CD14-positive monocyte (primary cell): ENCODE measurements at places on chromosomes 5 and 9.

DNA sequence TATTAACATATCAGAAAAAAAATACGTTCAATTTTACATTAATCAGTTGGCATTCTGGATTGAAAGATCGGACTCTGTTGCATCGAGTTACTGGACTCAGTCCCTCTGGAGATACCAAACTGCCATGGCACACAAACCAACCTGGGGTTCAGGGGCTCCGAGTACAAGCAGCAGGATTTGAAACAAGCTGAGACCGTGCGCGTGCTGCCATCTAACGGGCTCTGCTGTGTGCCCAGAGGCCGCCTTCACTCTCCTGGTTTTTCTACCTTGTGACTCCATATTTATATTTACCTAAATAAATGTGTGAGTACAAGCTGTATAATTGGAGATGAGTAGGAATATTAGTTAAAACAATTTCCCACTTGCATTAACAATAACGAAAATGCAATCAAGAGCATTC is 48.2 kb downstream of the ANXA1 start:
- no peaks in the 10 kb centered on the region for H3K36me3 ChIP-seq
- H3K27ac ChIP-seq: no peak overlapping the region
- no peak for DNase-seq
- peaks cover 19% of the 10 kb centered on the region for H3K4me1 ChIP-seq
- no peaks in the 10 kb centered on the region for H3K27me3 ChIP-seq

GRCh38 chr9:20838218-20838617 is 154.2 kb downstream of the FOCAD start:
- H3K27ac ChIP-seq: no peak overlapping the region
- no peak for DNase-seq
- no peaks in the 10 kb centered on the region for H3K4me1 ChIP-seq
- peaks cover 4% of the 10 kb centered on the region for H3K36me3 ChIP-seq
- no peaks in the 10 kb centered on the region for H3K27me3 ChIP-seq

DNA sequence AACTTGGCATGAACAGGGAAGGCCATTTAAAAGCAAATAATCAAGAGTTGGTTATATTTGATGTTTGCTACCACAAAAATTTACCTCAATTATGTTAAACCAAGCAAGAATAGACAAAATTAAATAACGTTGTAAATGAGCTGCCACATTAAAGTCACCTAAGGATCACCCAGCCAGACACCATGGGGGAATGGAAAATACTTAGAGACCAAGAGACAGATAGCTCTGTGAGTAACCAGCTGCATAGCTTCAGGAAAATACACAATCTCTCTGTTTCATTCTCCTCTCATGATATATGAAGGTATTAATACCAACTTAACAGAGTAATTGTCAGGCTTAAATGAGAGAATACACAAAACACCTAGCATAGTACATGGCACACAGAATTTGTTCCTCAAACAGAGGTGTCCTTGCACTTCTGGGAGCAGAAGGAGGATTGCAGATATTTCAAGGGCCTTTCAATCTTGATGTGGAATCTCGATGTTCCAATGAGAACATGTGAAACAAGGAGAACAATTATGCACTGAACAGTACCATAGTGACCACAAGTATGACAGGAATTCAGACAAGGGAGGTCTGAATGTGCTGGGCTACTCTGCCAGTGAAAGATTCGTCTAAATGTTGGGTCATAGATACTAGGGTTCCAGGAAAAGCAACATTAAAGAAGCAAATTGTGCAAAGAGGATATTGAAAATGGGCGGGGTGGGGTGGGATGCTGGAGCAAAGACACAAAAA is 18.6 kb downstream of the JAKMIP2 start:
- H3K27ac ChIP-seq: no peak overlapping the region
- no peaks in the 10 kb centered on the region for H3K36me3 ChIP-seq
- no peak overlapping the region for H3K4me3 ChIP-seq
- DNase-seq: no peak
- H3K27me3 ChIP-seq: no peaks in the 10 kb centered on the region
- H3K4me1 ChIP-seq: no peaks in the 10 kb centered on the region

- H3K27me3 ChIP-seq: no peaks in the 10 kb centered on the region
- H3K4me3 ChIP-seq: no peak overlapping the region
- no peak for DNase-seq
- no peak overlapping the region for H3K27ac ChIP-seq
- H3K36me3 ChIP-seq: no peaks in the 10 kb centered on the region
Measured at GRCh38 chr5:112535356-112535755, 116.3 kb upstream of the EPB41L4A start.

GRCh38 chr9:97761879-97762278 is 64.7 kb upstream of the XPA start:
- H3K36me3 ChIP-seq: no peaks in the 10 kb centered on the region
- no peak overlapping the region for H3K4me3 ChIP-seq
- DNase-seq: no peak
- H3K27ac ChIP-seq: no peak overlapping the region
- no peaks in the 10 kb centered on the region for H3K27me3 ChIP-seq
- no peaks in the 10 kb centered on the region for H3K4me1 ChIP-seq

DNA sequence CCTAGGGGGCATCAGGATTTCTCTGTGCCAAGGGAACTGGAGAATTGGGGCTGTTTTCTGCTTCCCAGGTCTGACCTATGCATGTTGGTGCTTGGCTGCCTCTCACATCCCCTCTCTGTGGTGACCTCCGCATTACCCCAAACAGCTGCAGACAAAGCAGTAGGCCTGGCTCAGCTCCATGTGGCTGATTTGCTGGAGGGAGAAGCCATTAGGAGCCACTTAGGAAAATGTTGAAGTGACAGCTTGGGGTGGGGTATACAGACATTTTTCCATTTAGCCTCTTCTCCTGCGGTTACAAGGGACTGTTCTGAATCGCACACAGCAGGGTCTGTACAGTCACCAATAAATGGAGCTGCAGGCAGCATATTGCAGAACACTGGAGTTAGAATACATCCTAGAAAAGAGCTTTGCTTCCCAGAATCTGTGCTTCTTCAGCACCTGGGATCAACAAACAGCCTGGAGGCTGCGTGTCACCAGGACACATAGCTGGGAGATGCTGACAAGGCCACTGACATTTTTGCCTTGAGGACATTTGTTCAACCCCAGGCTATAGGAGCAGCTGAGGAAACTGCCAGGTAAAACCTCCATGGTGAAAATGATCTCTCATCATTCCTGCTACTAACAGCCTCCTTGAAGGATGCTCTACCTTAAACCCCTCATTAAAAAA is 335.3 kb downstream of the DIRAS2 start:
- no peak overlapping the region for H3K27ac ChIP-seq
- H3K27me3 ChIP-seq: no peaks in the 10 kb centered on the region
- no peaks in the 10 kb centered on the region for H3K4me1 ChIP-seq
- no peaks in the 10 kb centered on the region for H3K36me3 ChIP-seq
- H3K4me3 ChIP-seq: no peak overlapping the region

- no peak overlapping the region for H3K27ac ChIP-seq
- no peaks in the 10 kb centered on the region for H3K4me1 ChIP-seq
- H3K4me3 ChIP-seq: no peak overlapping the region
- no peaks in the 10 kb centered on the region for H3K27me3 ChIP-seq
Measured at GRCh38 chr9:113707953-113708695, 168.0 kb upstream of the ZNF618 start.

DNA sequence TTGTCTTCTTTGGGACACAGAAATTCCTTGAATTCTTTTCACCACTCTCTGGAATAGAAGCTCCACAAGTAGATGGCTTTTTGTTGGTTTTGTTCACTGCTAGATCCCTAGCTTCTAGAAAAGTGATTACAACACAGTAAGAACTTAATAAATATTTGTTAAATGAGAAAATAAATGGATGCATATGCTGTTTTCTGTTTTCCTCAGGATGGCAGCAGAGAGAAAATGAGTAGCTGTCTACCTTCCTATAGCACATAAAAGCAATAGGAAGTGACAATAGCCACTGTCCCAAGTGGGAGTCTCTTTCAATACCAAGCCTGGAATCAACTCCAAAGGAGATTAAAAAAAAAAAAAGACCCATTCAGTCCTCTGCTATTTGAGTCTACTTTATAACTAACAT is 100.6 kb upstream of the NREP start:
- H3K4me3 ChIP-seq: no peak overlapping the region
- no peak overlapping the region for H3K27ac ChIP-seq
- DNase-seq: no peak

- no peak overlapping the region for H3K4me3 ChIP-seq
- DNase-seq: no peak
- no peaks in the 10 kb centered on the region for H3K4me1 ChIP-seq
- H3K36me3 ChIP-seq: no peaks in the 10 kb centered on the region
- H3K27me3 ChIP-seq: no peaks in the 10 kb centered on the region
- no peak overlapping the region for H3K27ac ChIP-seq
Measured at GRCh38 chr5:97229196-97229595, 46.1 kb upstream of the RIOK2 start.

GRCh38 chr5:92641031-92641962 is 939.7 kb downstream of the NR2F1-AS1 start:
- H3K4me1 ChIP-seq: no peaks in the 10 kb centered on the region
- DNase-seq: no peak
- no peaks in the 10 kb centered on the region for H3K27me3 ChIP-seq
- no peak overlapping the region for H3K27ac ChIP-seq

DNA sequence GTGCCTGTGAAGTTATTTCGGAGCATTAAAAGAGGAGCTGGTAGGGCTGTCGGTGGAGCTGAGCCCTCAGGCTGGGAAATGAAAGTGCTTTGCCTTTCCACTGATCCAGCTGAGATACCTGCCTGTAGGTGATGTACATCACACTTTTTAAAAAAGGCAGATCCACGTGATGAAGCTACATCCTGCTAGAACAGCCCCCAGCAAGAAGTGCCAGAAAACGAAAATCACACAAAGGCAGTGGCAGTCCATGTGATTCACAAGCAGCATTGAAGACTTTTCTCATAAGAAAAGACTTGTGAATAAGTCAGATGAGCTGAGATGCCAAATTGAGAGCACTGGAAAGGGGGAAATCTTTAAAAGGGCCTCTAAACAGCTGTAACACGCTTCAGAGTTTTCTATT is 765.1 kb downstream of the PTPRD start:
- DNase-seq: no peak
- no peak overlapping the region for H3K27ac ChIP-seq
- no peaks in the 10 kb centered on the region for H3K4me1 ChIP-seq
- H3K27me3 ChIP-seq: no peaks in the 10 kb centered on the region
- H3K36me3 ChIP-seq: no peaks in the 10 kb centered on the region

GRCh38 chr9:85248514-85249312 is 493.0 kb downstream of the AGTPBP1 start:
- H3K27ac ChIP-seq: no peak overlapping the region
- no peaks in the 10 kb centered on the region for H3K27me3 ChIP-seq
- H3K4me1 ChIP-seq: no peaks in the 10 kb centered on the region
- no peaks in the 10 kb centered on the region for H3K36me3 ChIP-seq
- DNase-seq: no peak

- no peak overlapping the region for H3K4me3 ChIP-seq
- no peaks in the 10 kb centered on the region for H3K36me3 ChIP-seq
- DNase-seq: peak; percentile 33
- H3K4me1 ChIP-seq: peaks cover 16% of the 10 kb centered on the region
- no peaks in the 10 kb centered on the region for H3K27me3 ChIP-seq
- H3K27ac ChIP-seq: no peak overlapping the region
Measured at GRCh38 chr9:35891646-35892045, 14.4 kb upstream of the HRCT1 start.

GRCh38 chr5:175823731-175824525 is 47.5 kb upstream of the CPLX2 start:
- H3K27me3 ChIP-seq: no peaks in the 10 kb centered on the region
- no peak overlapping the region for H3K4me3 ChIP-seq
- no peaks in the 10 kb centered on the region for H3K4me1 ChIP-seq
- H3K36me3 ChIP-seq: no peaks in the 10 kb centered on the region
- DNase-seq: no peak

DNA sequence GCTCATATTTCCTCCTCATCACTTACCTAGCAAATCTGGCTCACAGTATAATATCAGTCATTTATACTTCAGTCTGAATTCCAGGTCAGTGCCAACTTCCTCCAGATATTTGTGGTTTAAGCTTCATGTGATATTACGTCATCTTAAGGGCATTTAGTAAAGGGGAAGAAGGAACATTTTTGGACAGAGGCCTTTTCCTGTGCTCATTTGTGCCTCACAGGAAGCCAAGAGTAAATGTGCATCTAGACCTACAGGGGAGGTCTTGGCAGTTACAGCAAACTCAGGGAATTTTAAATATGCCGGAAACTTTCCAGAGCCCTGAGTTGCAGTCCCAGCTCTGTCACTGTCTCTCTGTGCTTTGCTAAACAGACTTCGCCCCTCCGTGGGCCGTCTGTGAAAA is 12.3 kb upstream of the KCNIP1 start:
- H3K4me1 ChIP-seq: peaks cover 38% of the 10 kb centered on the region
- no peaks in the 10 kb centered on the region for H3K27me3 ChIP-seq

GRCh38 chr5:38783011-38783561 is 62.7 kb upstream of the OSMR start:
- H3K4me3 ChIP-seq: no peak overlapping the region
- no peak for DNase-seq
- H3K27me3 ChIP-seq: no peaks in the 10 kb centered on the region
- no peaks in the 10 kb centered on the region for H3K4me1 ChIP-seq

DNA sequence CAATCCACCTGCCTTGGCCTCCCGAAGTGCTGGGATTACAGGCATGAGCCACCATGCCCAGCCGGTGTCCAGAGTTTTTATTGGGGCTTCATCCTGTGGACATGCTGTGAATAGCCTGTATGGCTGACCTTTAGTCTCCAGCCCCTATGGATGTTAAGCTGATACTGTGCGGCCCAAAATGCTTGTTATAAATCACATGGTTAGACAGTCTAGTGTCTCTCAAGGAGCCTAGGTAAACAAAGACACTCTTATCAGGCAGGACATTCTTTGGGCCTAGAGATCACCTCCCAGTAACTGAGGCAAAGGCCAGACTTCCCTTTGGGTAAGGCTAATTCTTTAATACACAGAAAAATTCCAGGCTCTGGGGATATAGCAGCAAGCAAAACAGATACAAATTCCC is 22.0 kb upstream of the SLC46A2 start:
- H3K4me3 ChIP-seq: no peak overlapping the region
- no peaks in the 10 kb centered on the region for H3K27me3 ChIP-seq
- no peaks in the 10 kb centered on the region for H3K36me3 ChIP-seq

DNA sequence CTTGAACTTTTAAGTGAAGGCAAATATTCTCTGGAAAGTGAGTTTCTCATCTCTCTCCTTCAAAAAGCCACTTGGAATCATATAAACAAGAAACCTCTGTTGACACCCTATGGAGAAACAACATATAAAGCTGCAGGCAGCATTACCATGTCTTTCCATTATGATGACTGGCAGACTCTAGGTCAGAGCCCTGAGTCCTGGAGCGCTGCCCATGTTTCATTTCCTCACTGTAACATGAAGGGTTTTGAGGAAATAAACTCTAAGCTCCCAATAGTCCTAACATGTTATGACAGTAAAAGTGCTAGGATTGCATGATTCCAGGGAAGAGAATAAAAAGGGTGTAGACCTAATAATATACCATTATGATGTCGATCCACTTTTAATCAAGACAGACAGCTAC is 220.6 kb downstream of the CTNND2 start:
- H3K4me3 ChIP-seq: no peak overlapping the region
- H3K27me3 ChIP-seq: no peaks in the 10 kb centered on the region
- no peak for DNase-seq
- H3K27ac ChIP-seq: no peak overlapping the region

DNA sequence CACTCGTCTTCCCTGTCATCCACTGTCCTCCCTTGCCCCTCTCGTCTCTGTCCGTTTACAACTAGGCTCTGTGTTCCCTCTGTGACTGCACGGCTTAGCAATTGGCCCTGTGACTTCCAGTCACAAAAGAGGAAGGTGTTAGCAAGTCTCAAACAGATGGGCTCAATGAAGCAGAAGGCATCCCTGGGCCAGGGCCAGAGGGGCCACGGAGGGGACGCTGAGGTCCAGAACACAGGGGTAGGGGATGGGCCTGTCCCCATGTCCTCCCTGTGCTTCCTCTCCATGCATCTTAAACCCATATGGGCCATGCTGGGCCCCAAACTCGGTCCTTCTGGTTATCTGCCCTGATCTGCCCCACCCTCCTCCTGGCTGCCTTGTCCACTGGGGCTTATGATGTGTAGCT is at the start of gene CD72:
CD72 (minus strand) TSS at position 89 of the 403 bp plus-strand sequence. CDS start 110 bp downstream, outside the sequence.
- peaks cover 35% of the 10 kb centered on the region for H3K4me1 ChIP-seq
- H3K27me3 ChIP-seq: no peaks in the 10 kb centered on the region
- peak; percentile 56 for DNase-seq
- H3K27ac ChIP-seq: peak within 1 kb of the TSS; percentile 40
- H3K36me3 ChIP-seq: no peaks in the 10 kb centered on the region
